Activated T-helper 1 cell treated with anti-CD3 and anti-CD28 coated beads, Interleukin-12 subunit alpha, Interleukin-12 subunit beta, Interleukin-2, Interleukin-4 antibody, amounts not matched to agents 30 ng/mL and 10 ng/mL and 1 ng/mL, durations not matched to agents 14 hours and 24 hours and 36 hours (primary cell): ENCODE measurements at places on chromosomes 3 and 15.

- no peak for DNase-seq
- H3K27me3 ChIP-seq, result no peaks in the 10 kb centered on the region
- no peak overlapping the region for H3K4me3 ChIP-seq
- H3K36me3 ChIP-seq, result no peaks in the 10 kb centered on the region
- no peak overlapping the region for H3K27ac ChIP-seq
- peaks cover 20% of the 10 kb centered on the region for H3K4me1 ChIP-seq
Observed at GRCh38 chr3:42071904-42072812, 19.0 kb upstream of the TRAK1 start.

- peaks cover 12% of the 10 kb centered on the region for H3K27me3 ChIP-seq
- no peak overlapping the region for H3K4me3 ChIP-seq
- no peak overlapping the region for H3K27ac ChIP-seq
- no peaks in the 10 kb centered on the region for H3K36me3 ChIP-seq
- no peak for DNase-seq
Observed at GRCh38 chr15:80554560-80554959, 140.6 kb upstream of the ABHD17C start.

GRCh38 chr3:50876947-50877346 lies 202.2 kb downstream of the DOCK3 start:
- H3K4me1 ChIP-seq, result no peaks in the 10 kb centered on the region
- H3K27ac ChIP-seq, result no peak overlapping the region
- H3K36me3 ChIP-seq, result no peaks in the 10 kb centered on the region
- H3K27me3 ChIP-seq, result peaks cover 4% of the 10 kb centered on the region

DNA sequence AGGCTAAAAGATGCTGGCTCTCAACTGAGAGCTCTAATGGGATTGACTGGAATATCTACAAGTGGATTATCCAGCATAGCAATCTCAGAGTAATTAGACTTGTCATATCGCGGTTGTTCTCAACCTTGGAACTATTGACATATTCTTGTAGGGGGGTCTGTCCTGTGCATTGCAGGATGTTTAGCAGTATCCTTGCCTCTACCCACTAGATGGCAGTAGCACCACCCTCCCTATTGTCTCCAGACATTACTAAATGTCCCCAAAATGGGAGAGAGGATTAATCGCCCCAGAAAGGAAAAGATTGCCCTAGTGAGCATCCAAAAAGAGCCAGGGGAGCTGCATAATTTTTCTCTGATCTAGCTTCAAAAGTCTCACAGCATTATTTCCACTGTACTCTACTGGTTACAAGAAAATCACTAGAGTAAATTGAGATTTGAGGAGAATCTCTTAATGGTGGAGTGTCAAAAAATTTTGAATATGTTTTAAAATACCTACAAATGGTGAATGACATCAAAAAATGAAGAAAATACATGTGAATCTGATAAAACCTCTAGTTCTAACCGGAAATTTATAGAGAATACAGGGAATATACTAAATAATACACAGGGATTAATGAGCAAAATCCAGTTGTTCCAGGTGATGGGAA lies 388.2 kb upstream of the AGTR1 start:
- peaks cover 3% of the 10 kb centered on the region for H3K27me3 ChIP-seq
- H3K4me3 ChIP-seq, result no peak overlapping the region
- no peak overlapping the region for H3K27ac ChIP-seq
- no peaks in the 10 kb centered on the region for H3K4me1 ChIP-seq

DNA sequence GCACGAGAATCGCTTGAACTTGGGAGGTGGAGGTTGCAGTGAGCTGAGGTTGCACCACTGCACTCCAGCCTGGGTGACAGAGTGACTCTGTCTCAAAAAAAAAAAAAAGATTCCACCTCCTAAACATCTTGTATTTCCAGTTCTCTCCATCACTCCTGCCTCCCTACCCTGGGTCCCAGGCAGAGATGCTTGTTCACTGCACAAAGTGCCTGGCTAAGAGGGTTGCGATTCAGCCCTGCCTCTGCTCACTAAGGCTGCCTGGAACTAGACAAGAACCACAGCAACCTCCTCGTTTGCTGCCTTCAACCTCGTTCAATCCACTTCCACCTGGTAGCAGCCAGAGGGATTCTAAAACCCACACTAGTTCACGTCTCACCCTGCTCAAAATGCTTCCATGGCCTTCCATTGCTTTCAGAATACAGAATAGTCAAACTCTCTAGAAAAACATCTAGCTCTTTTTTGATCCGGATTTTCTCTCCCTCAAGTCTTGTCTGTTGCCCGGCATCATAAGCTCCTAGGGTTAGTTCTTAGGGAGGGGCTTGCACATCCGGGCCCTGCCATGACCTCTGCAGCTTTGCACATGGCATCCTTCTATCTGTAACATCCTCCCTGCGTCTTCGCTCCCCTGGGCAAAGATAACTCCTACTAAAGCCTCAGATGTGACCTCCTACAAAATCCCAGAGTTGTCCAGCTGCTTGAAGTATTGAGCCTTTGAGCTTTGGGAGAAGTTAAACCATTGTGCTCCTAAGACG lies 1.0 kb upstream of the MCM2 start:
- H3K27me3 ChIP-seq, result no peaks in the 10 kb centered on the region
- H3K4me3 ChIP-seq, result peak overlapping the region; percentile 100
- peaks cover 44% of the 10 kb centered on the region for H3K4me1 ChIP-seq
- no peak overlapping the region for H3K27ac ChIP-seq

DNA sequence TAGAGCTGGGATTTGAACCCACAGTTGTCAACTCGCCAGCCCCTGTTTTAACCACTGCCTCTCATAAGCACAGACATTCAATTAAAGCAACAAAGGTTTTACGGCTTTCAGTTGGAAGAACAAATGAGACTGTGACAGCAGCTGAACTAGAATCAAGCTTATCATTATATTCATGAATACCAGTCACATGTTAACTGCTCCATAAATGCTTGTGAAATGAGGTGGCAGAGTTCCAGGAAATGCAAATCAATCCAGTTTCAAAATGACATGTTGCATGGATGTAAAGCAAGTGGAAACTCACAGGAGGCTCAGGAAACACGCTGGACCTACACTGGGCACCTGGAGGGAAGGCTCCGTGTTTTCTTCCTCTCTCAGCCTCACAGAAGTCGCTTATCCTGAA lies 3.9 kb downstream of the GP5 start:
- H3K27me3 ChIP-seq, result peaks cover 8% of the 10 kb centered on the region
- DNase-seq, result no peak
- peaks cover 2% of the 10 kb centered on the region for H3K36me3 ChIP-seq
- peak overlapping the region; percentile 76 for H3K4me3 ChIP-seq

DNA sequence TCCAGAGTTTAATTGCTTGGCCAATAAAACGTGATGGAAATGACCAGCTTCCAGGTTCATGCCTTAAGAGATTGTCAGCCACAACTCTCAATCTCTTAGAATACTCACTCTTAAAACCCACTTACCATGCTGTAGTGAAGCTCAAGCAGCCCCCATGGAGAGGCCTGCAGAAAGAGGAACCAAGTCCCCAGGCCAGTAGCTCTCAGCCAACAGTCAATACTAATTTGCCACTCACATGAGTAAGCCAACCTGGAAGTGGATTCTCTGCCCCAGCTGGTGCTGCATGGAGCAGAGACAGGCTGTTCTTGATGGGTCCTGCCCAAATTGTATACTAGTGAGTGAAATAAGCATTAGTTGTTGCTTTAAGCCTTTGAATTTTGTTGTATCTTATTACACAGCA lies 155.9 kb downstream of the OXSM start:
- no peaks in the 10 kb centered on the region for H3K4me1 ChIP-seq
- H3K4me3 ChIP-seq, result no peak overlapping the region
- no peaks in the 10 kb centered on the region for H3K36me3 ChIP-seq
- no peak for DNase-seq
- H3K27me3 ChIP-seq, result peaks cover 3% of the 10 kb centered on the region
